Activated CD8-positive, alpha-beta memory T cell treated with anti-CD3 and anti-CD28 coated beads for 1 hour (primary cell): ENCODE measurements at places on chromosomes 2 and 18.

- DNase-seq = no peak
Measured at GRCh38 chr18:59996370-59996966, 96.7 kb downstream of the PMAIP1 start.

- DNase-seq = no peak
Measured at GRCh38 chr2:70258532-70258875, 567 bp downstream of the PCYOX1 start.

DNA sequence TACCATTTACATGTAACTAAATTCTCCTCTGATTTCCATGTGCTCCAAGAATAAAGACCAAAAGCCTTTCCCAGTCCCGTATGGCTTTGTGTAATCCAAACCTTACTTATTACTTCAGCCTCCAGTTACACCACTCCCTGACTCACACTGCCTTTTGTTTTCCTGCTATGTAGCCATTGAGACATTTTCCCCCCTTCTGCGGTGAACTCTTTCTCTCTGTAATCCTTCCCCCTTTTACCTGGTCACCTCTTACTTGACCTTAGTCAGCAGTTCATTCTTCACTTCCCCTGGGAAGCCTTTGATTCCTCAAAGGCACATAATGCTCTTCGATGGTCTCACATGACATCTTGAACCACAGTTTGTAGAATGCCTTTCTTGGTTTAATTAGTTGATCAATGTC is 256.0 kb upstream of the FANCL start:
- DNase-seq = no peak

GRCh38 chr18:33817096-33817495 is 239.1 kb downstream of the ASXL3 start:
- no peak for DNase-seq

DNA sequence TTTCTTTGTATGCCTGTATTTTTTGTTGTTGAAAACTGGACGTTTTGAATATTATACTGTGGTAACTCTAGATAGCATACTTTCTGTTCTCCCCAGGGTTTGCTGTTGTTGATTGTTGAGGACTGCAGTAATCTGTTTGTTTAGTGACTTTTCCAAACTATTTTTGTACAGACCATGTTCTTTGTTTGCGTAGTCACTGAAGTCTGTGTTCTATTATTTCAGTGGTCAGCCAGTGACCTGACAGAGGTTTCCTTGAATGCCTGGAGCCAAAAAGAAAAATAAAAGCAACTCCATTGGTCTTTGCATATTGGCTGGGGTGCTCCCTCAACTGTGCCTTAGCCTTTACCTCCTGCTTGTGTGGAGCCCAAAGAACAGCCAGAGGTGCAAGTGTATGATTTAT is 42.7 kb upstream of the PHLPP1 start:
- no peak for DNase-seq

- no peak for DNase-seq
Measured at GRCh38 chr2:95206096-95206495, 1.2 kb upstream of the ZNF892 start.

GRCh38 chr2:70125498-70125898 is 38.2 kb downstream of the PCBP1 start:
- DNase-seq = no peak
